SW480 (cell line): ENCODE measurements at places on chromosomes 3 and 15.
A peak's percentile ranks its signal among the peaks of the same experiment; 100 is the strongest.

DNA sequence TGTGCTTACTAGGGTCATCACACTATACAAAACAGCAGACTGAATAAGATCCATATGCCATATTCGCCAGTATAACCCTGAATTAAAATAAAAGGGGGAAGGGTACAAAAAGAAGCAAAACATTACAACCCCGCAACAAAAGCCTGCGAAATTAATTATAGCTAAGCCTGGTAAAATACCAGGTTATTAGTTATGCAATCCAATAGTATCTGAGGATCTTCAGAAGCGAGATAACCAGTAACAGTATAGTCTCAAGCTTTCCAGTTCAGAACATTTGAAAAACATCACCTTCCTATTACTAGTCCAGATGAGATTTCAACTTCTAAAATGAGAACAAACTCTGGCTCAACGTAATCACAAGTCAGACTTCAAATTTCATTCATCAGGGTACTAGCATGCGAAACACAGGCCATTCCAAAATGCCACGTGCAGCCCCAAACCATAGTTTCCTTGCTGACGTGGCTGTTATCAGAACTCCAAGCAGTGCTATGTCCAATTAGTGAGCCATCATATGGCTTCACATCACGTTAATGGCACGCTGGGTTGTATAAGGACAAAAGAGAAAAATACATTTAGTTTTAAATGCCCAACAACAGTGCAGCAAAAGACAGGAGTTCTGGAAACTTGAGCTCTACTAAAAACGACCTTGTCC, 1.1 kb downstream of the SSR3 start:
- DNase-seq = peak; percentile 25

DNA sequence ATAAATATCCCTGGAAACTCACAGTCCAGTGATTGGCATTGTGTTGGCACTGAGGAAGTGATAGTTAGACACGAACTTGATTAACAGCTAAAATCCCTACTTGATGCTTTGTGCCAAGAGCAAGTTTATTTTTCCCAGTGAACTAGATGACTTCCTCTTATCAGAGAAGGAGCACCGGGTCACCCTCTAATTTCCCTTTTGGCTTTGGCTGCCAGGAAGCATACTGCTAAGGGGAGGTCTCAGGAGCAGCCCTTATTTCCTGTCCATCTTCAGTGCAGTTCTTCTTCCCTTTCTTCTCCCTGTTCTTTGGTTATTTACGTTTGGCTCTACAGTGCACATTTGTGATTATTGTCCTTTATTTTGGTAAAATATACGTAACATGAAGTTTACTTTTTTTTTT, 13.0 kb downstream of the FBLN2 start:
- DNase-seq = no peak

DNA sequence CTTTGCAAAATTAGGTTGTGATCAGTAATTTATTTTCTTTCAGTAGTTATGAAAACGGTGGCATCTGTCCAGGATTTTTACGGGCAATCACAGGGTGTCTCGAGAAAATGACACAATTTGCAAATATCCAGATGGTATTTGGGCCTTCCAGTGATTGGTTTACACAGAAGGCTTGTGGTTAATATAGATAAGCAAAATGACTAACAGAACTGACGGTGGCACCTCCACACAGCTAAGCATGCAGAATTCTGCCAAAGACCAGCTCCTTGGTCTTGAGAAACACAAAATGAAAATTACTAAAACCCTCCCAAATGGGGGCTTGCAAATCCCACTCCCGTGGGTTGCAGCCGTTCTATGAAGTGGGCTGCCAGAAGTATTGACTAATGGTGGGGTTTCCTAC, 5.5 kb downstream of the ARHGEF3 start:
- DNase-seq = no peak

GRCh38 chr3:147311716-147312115, 94.6 kb downstream of the ZIC4 start:
- peak; percentile 25 for DNase-seq

DNA sequence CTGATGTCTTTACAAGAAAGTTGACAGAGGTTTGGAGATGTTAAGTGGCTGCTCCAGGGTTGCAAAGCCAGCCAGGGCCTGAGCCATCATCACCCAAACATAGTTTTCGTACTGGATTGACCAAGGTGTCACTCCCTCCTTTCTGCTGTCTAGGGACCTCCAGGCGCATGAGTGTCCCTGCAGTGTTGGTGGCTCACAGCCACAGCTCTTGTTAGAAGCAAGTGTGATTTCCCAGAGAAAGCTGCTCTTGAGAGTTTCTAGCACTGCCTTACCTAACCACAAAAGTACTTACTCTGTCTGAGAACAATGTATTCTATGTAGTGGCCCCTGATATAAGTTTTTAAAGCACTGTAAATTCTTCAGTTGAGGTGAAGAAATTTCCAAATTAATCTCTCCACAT, 144.1 kb downstream of the SOX2 start:
- DNase-seq = no peak

DNA sequence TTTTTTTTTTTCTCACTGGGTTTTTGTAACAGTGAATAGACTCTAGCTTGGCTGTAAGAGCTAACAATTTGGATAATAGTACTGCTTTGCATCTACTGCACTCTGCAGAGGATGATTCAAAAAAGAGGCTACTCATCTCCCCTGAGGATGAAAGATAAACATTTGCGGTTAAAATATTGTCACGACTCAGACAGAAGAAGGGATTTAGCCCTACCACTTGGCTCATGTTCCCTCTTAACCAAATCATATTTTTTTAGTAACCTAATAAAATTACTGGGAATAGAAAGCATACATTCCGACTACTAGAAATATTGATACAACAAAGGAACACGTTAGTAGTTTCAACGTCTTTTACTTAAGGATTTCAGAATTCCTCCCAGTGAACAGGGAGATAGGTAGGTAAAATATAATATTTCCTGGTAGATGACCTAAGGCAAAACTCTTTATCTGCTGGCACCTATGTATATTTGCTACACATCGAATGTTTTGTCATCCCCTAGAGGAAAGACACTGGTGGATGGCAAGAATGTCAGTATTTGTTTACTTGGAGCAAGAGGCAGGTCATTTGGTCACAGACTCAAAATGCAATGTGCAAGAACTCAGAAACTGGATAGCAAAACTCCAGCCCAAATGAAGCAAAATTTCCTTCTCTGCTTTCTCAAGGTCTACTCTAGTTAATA, 110.8 kb downstream of the GREM1 start:
- no peak for DNase-seq

DNA sequence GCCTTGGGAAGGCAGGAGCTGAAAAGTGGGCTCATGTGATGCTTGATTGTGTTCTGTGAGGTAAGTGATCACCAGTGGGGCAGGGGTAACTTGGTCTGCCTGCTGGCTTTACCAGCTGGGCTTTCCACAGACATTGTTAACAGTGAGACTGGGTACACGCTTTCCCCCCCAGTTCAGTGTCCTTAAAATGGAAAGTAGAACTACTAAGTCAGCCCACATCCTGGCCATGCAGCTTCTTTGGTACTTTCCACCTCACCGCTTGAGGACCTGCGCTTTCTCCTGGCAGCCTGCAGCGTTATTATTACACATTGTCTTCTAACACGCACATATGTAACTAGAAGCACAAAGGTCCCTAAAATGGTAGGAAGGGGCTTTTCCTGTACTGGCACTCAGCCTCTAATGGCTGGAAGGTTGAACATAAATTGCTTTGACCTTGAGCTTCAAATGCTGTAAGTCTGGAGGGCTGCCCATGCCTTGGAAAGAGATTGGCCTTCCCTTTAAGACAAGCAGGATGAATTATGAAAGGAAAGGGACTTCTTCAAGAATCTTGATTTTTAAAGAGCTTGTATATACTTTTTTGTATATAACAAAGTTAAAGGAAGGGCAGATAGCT, 216.1 kb upstream of the ROPN1 start:
- DNase-seq = no peak

DNA sequence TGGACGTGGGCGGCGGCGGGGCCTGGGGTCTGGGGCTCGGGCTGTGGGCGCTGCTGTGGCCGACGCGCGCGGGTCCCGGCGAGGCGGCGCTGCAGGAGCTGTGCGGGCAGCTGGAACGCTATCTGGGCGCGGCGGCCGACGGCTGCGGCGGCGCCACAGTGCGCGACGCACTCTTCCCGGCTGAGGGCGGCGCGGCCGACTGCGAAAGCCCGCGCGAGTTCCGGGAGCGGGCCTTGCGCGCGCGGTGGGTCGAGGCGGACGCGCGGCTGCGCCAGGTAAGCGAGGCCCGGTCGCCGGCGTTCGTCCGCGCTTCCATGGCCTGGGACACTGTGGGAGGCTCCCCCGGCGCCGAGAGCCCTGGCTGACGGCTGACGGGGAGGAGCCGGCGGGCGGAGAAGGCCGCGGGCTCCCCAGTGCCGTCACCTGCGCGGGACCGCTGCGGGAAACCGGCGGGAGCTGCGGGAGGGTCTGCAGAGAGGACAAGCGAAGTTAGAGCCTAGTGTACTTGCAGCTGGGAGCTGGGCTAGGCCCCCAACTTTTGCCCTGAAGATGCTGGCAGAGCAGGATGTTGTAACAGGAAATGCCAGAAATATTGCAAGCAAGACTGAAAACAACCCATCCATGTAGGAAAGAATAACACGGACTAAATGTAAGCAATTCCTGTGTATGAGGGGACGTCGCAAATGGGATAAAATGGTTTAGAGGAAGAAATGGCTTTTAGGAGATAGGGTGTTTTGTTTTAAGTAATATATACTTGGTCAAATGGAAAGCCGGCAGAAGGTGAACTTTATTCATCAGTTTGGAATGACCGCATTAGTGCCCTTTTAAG, 847 bp downstream of the WHAMM start:
- DNase-seq = peak; percentile 43

- DNase-seq = no peak
Observed at GRCh38 chr15:52350423-52350822, 54.8 kb upstream of the MYO5C start.

GRCh38 chr3:22684739-22685138, 518.4 kb upstream of the UBE2E2 start:
- no peak for DNase-seq

DNA sequence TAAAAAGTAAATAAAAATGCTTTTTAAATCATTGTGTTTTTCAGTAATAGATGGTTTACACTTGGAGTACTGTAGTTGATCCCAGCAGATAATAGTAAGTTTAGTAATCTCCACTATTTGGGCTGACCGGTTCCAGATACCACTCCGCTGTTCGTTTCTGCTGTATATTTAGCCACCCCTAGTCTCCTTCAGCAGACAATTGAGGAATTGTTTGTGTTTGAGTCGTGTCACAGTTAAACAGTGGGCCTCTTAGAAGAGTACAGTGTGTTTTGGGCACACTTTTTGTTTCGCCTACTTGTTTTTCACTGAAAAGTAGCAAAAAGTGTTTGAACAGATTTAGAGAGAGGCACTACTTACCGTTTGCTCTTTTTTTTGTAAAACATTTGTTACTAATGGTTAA, 33.2 kb downstream of the PAK2 start:
- DNase-seq = no peak

DNA sequence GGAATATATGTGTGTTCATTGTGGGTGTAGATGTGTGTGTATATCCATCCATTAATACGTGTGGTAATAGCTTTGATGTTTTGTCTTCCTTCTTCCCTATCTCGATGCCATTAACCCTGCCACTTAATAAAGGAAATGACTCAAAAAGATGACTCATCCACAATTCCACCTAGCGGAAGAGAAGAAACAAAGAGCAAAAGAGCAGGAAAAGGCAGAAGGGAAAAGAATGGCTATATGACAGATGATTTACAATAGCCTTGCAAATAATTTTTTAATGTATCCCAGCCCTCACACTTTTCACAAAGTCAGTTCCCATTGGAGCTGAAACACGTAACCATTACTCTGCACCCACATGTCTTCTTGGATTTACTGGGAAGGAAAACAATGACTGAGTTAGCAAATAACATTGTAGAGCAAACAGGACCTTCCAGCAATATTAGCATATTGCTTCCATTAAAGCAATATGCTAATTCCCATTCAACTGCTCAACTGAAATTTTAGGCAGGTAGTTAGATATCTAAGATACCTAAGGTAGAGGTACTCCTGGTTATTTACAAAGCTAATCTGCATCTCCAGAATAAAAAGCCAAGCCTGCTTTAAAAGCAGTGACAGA, 197.2 kb downstream of the KCNAB1 start:
- DNase-seq = peak; percentile 97

DNA sequence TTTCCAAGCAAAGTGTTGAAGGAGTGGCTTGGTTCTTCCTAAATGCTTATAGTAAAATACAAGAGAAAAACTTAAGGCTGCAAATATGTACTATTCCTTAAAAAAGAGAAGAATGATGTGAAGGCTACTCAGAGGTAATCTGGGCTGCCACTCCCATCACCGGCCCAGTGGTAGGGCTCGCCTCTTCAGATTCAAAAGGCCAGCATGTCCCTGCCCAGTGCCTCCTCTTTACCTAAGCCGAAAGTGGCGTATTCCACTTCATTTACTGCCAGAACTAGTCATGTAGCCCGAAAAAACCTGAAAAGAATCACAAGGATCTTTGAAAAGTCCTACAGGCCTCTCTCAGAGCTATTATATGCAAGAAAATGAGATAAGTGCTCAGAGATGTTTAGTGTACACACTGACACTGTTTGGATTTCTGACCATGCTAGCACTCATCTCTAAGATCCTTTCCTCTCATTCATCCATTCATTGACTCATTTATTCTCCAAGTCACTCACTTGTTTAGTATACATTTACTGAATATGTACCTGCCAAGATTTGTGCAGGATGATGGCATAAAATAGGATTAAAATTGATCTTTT, 373.3 kb upstream of the THBS1 start:
- no peak for DNase-seq

GRCh38 chr3:365268-365667, 168.7 kb downstream of the CHL1 start:
- no peak for DNase-seq

- peak; percentile 64 for DNase-seq
Observed at GRCh38 chr3:4656059-4656458, 162.9 kb downstream of the ITPR1 start.

- peak; percentile 70 for DNase-seq
Observed at GRCh38 chr3:38521391-38521987, 25.3 kb downstream of the EXOG start.

- peak; percentile 42 for DNase-seq
Observed at GRCh38 chr3:33578325-33579177, 138.3 kb upstream of the UBP1 start.

- DNase-seq = no peak
Observed at GRCh38 chr15:98920091-98920880, 87.3 kb downstream of the PGPEP1L start.

DNA sequence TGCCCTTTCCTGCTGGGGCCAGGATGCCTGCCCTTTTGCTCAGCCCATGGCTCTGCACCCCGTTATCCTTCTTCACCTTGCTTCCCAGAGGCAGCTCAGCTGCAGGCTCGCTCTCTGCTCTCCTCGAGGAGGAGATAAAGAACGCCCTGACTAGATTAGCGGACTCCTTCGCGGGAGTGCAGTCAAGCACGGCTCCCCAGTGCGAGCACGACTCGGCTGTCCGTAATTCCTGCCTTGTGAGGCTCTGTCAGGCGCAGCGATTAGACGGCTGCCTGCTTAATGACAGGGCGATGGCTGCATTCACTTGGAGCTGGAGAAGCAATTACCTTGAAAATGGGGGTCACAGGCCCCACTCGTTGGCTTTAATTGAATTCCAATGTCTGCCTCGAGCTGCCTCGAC, 25.9 kb downstream of the TLE3 start:
- no peak for DNase-seq

GRCh38 chr3:172701751-172702150, 9.1 kb downstream of the NCEH1 start:
- DNase-seq = no peak
